ENCODE measurements at places on chromosomes 11 and 22. TPM values are rescaled to one million over a fixed set of nuclear protein-coding genes. Genes with fewer than 3 reads are reported as not detected.
A peak's percentile ranks its signal among the peaks of the same experiment; 100 is the strongest.

The SLC22A12 gene
- not detected for polyA plus RNA-seq

DNA sequence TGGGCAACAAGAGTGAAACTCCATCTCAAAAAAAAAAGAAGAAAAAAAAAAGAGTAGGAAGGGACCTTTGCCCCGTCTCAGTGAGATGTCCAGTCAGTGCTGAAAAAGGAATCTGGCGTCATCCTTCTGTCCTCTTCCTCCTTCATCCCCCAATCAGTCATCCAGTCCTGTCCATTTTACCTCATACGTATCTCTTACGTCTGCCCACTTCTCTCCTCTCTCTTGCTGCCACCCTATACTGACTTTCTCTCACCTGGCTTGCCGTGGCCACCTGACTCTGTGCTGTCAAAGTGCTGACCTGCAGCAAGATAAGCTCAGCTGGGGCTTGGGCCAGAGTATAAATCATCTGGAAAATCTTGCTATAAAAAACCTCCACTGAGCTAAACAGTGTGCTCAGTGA is 13.6 kb downstream of the SEPTIN3 start:
- no peak overlapping the region for H3K4me3 ChIP-seq
- no peaks in the 10 kb centered on the region for H3K4me1 ChIP-seq
- H3K27me3 ChIP-seq: peaks cover 4% of the 10 kb centered on the region
- DNase-seq: no peak

DNA sequence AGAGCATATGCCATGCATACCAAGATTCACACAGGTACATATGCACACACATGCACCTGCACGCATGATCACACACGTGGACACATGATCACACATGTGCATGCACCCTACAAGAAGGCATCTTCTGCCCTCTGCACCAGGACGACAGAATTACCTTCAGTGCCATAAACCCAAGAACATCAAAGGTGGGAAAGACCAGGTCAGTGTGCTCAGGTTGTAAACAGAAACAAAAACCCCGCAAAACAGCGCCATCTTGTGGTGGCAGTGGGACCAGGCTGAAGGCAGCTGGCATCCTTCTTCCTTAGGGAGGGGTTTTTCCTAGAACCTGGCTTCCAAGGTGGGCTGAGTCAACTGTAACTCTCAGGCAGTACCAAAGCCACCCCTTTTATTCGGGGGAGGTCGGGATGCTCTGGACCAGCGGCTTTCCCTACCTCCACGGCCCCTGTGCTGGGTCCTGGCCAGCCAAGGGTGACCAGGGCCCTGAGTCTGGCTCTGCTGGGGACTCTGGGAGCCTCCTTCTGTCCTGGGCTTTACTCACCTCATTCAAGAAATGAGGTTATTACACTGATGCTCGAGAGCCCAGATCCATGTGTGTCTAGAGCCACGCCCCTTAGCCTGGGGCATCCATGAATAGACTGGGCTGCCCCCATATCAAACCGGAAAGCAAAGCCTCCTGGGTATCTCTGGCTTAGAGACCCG is 69.4 kb upstream of the FGF3 start:
- peak; percentile 59 for DNase-seq
- H3K27me3 ChIP-seq: peaks cover 30% of the 10 kb centered on the region
- no peaks in the 10 kb centered on the region for H3K4me1 ChIP-seq
- H3K27ac ChIP-seq: no peak overlapping the region
- H3K4me3 ChIP-seq: no peak overlapping the region
- H3K36me3 ChIP-seq: no peaks in the 10 kb centered on the region

- H3K4me3 ChIP-seq: no peak overlapping the region
- no peaks in the 10 kb centered on the region for H3K36me3 ChIP-seq
- H3K4me1 ChIP-seq: no peaks in the 10 kb centered on the region
- peak; percentile 23 for DNase-seq
- H3K27ac ChIP-seq: no peak overlapping the region
- H3K27me3 ChIP-seq: no peaks in the 10 kb centered on the region
These were observed 14.4 kb downstream of the DCDC1 start for GRCh38 chr11:31355131-31355530.

The C11orf21 gene
- 4.3 TPM for polyA plus RNA-seq

The SCN2B gene
- polyA plus RNA-seq: 0.20 TPM

DNA sequence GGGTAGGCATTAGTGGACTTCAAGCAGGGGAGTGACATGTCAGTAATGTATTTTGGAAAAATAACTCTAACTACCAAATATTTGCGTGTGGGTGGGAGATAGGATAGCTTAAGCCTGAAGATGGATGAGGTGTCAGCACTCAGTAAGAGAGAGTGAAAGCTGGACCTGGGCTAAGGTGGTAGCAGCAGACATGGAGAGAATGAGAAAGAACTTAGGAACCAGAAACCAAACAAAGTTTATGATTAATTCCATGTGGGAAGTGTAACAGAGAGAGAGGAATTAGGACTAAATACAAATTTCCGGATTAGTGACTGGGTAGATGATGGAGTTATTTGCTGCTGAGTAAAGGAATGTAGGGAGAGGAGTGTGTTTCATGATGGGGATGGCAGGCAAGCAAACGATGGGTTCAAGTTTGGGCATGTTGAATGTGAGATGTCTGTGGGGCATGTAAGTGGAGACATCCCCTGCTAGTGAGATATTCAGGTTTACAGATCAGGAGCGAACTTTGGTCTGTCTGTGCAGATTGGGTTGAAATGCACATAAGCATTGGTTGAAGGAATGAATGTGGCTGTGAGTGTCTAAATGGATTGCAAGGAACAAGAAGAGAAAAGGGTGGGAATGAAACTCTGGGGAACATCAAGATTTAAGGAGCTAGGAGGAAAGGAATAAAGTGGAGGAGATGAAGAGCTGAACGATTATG is 185.6 kb upstream of the MTMR2 start:
- no peak for DNase-seq
- H3K4me3 ChIP-seq: no peak overlapping the region
- no peaks in the 10 kb centered on the region for H3K36me3 ChIP-seq
- H3K4me1 ChIP-seq: peaks cover 6% of the 10 kb centered on the region

DNA sequence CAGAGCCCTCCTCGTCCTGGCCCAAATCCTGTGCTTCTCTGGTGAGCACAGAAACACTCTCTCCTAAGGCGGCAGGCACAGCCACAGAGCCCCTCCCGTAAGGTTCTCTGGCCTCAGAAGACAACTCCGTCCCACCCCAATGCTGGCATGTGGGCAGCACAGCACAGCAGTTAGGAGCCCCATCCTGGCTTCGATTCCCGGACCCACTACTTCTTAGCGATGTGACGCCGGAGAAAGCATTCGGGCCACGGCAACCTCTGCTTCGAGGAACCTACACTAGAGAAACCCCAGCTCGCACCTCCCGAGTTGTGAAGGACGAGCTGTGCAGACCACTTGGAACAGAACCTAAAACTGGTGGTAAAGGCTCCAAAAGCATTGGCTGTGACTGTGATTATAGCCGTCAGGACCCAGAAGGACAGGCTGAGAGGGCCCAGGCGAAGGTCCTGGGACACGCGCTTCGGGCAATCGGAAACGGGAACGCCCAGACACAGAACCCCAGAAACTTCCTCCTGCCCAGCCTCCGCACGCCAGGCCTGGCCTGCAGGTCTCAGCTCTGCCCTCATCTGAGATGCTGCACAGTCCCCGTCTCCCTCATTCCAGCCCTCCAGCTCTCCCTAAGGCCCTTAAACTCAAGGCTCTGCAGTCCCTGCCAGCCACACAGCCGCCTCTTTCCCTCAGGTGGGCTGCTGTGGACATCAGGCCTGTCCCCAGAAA is 26.6 kb downstream of the IGSF9B start:
- no peaks in the 10 kb centered on the region for H3K36me3 ChIP-seq
- DNase-seq: no peak
- no peak overlapping the region for H3K4me3 ChIP-seq
- H3K4me1 ChIP-seq: no peaks in the 10 kb centered on the region

The PHLDA2 gene
- polyA plus RNA-seq: 24.1 TPM

The PANX3 gene
- not detected for polyA plus RNA-seq

DNA sequence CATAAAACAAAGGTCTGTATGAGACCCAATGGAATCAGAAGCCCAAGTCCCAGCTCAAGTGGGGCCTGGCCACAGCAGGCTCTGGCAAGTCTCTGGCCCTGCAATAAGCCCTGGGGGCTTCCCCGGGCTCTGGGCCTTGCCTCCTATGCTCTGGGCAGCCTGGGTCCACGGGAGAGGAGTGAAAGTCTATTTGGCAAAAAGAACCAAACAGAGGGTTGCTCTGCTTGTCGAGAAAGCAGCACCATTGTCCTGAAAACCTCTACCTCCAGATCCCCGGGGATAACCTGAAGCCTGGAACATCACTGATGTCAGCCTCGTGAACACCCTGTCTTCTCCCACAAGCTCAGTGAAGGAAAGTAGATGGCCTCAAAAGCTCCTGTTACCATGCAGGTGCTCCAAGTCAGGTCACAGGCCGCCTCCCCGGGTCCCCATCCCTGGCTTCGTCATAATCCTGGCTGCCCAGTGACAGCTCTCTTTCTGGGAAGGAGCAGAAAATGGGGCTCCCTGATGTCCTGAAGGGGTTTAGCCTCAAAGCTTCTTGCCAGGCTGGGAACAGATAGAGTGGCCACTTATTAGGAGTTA is 46.1 kb upstream of the ETS1 start:
- no peak overlapping the region for H3K27ac ChIP-seq
- H3K4me3 ChIP-seq: no peak overlapping the region
- H3K4me1 ChIP-seq: no peaks in the 10 kb centered on the region
- DNase-seq: no peak

The TYR gene
- polyA plus RNA-seq: not detected

DNA sequence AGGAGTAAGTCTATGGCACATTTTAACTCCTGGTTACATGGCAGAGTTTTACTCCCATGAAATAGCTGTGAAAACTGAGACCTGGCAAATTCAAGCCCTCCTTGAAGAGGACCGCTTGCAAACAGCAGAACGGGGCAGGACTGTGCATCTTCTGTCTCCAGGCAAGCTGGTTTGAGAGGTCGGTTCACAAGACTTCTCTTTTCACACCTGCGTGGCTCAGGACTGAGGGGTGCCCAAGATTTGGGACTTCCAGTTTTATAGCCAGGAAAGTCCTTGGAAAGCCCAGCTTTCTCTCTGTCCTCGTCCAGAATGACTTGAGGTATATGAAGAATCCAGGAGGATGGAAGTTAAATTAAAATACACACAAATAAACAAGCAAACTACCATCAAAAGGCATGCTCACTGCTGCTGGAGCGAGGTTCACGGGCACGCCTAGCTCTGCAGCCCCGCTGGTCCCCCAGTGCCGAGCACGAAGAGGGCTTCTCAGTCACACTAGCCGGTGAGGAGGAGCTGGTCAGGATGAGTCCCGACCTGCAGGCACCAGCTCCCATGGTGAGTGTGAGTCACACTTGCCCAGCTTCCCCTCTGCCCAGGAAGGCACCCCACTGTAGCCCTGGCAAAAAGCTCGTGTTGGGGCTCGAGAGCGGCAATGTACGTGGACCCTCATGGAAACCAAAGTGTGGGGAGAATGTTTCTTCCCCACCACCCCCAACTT is 1382.4 kb downstream of the BRD1 start:
- no peaks in the 10 kb centered on the region for H3K4me1 ChIP-seq
- H3K27me3 ChIP-seq: peaks cover 7% of the 10 kb centered on the region
- no peak overlapping the region for H3K4me3 ChIP-seq
- no peaks in the 10 kb centered on the region for H3K36me3 ChIP-seq
- DNase-seq: no peak

GRCh38 chr22:50030297-50031188 is 18.0 kb upstream of the IL17REL start:
- H3K4me1 ChIP-seq: no peaks in the 10 kb centered on the region
- H3K4me3 ChIP-seq: no peak overlapping the region
- DNase-seq: peak; percentile 52

The CHADL gene
- polyA plus RNA-seq: 1.00 TPM

The PATE3 gene
- not detected for polyA plus RNA-seq

DNA sequence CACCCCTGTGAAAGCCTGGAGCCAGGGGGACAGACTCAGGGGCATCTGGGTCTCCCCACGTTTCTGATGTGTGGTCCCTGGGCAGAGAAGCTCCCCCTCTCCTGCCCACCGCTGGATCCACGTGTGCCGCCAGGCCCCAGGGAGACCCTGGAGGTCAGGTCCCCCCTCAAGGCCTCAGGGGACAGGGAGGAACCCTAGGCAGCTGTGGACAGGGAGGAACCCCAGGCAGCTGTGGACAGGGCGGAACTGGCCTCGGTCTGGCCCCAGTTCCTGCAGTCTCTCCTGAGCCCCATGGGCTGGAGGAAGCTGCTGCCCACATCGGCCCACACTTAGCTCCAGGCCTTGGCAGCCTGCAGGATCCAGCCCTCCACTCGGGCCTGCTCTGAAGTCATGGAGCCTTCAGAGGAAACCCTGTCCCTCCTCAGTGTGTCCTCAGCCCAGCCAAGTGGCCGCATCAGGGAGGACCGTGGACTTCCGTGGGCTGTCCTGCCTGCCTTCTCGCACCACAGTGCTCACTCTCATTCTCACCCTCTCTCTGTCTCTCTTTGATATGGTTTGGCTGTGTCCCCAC is 127.7 kb downstream of the BRD1 start:
- no peaks in the 10 kb centered on the region for H3K4me1 ChIP-seq
- no peaks in the 10 kb centered on the region for H3K36me3 ChIP-seq
- no peak for DNase-seq
- peaks cover 19% of the 10 kb centered on the region for H3K27me3 ChIP-seq
- H3K4me3 ChIP-seq: no peak overlapping the region

Data from lung (tissue), 17 donors.